Urinary bladder (tissue), 4 donors: ENCODE measurements at places on chromosomes 1 and 21.

GRCh38 chr1:162977944-162978568 lies 91.1 kb upstream of the RGS4 start:
- no peak for DNase-seq

- no peak for DNase-seq
These were observed 687 bp downstream of the PRKAB2 start for GRCh38 chr1:147171399-147172167.

DNA sequence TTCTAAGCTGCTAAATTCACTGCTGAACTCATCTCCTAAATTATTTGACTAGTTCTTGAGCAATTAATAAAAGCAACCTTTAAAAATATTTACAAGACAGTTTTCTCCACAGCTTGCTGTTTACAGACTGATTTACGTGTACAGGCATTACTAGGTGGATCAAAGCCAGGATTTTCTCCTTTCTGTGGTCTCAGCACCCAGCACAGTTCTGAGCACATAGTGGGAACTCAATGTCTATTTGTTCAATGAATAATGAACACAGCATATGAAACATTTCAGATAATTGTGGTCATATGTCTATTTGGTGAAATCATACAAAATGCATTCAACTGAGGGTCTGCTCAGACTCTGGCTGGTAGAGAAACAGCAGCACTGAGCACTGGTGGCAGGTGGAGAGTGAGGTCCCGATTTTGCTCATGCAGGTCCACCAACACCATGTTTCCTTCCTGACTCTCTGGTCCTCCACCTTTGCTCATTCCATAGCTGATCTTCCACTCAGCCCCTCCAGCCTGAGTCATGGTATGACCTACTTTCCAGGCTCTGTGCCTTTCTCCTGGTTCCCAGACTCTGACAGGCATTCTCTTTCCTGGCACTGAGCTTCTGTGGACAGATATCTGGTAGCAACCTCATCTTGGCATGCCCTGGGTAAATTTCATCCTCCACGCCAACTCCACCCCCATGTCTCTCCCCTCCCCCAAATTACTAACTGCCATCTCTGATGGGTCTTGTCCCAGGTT lies 311.3 kb downstream of the TGFB2 start:
- DNase-seq = no peak

GRCh38 chr1:107057197-107058133 lies 991 bp downstream of the PRMT6 start:
- peak; percentile 23 for DNase-seq

- DNase-seq = no peak
These were observed 23.6 kb upstream of the PIGC start for GRCh38 chr1:172467446-172467845.

DNA sequence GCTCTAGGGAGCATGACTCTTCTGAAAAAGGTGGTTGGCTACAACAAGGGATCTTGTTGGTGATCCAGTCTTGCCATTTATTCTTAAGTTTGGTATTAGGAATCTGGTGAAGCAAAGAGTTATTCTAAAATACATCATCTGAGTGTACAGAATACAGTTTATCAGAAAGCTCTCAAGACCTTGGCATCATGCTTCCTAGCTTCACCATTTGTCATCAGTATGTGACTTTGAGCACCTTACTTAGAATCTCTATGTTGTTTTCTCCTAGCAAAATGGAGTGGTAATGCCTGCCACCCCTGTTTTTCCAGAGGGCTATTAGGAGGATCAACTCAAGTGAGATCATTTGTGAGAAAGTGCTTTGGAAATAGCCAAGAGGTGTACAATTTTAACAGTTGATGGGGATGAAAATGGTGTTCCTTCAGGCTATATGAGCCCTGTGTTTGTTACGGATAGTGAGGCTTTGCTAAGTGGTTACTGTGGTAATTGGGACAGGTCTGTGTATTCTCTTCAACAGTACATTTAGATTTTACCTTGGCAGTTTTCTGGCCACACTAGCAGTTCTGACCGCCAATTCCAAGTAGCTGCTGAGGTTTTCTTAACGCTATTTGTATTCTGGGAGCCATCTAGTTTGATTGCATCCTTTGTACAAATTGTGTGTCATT lies 120.5 kb downstream of the DISP1 start:
- no peak for DNase-seq

GRCh38 chr1:16204634-16205333 lies 7.7 kb downstream of the ARHGEF19 start:
- DNase-seq = no peak

DNA sequence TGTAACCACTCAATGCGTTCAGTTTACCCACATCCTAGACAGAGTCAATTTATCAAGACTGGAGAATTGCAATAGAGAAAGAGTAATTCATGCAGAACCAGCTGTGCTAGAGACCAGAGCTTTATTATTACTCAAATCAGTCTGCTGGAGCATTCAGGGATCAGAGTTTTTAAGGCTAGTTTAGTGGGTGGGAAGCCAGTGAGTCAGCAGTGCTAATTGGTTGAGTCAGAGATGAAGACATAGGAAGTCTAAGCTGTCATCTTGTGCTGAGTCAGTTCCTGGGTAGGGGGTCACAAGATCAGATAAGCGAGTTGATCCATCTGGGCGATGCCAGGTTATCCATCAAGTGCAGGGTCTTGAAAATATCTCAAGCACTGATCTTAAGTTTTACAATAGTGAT lies 499.6 kb downstream of the MRPL39 start:
- no peak for DNase-seq

- DNase-seq = no peak
These were observed 7.7 kb upstream of the CLCA1 start for GRCh38 chr1:86460998-86461397.

DNA sequence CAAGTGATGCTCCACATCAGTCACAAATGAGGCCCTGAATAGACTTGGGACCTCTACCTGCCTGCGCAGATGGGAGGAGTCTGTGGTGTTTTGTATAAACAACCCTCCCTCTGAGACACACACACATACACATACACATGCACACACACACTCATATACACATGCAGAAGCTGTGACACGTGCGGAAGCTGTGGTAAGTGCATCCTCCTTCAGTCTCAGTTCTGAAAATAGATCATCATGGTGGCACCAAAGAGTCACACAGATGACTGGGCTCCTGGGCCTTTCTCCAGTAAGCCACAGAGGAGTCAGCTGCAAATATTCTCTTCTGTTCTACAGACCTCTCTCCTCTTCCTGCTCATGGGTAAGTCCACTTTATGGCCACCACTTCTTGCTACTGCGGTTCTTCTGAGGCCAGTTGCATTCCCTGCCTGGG lies at the start of gene LY9:
Gene LY9, plus strand, starts transcription at position 224 of the 433 bp plus-strand sequence. Its CDS starts 14 bp downstream, at position 238.
- no peak for DNase-seq

- no peak for DNase-seq
These were observed 301.3 kb downstream of the SIPA1L2 start for GRCh38 chr1:232328486-232329102.
